ENCODE measurements at places on chromosomes 3 and 15.

GRCh38 chr15:98160236-98160635 is 199.7 kb downstream of the ARRDC4 start:
- no peak for DNase-seq

GRCh38 chr3:150373234-150373875 is 34.7 kb upstream of the TSC22D2 start:
- no peak for DNase-seq

DNA sequence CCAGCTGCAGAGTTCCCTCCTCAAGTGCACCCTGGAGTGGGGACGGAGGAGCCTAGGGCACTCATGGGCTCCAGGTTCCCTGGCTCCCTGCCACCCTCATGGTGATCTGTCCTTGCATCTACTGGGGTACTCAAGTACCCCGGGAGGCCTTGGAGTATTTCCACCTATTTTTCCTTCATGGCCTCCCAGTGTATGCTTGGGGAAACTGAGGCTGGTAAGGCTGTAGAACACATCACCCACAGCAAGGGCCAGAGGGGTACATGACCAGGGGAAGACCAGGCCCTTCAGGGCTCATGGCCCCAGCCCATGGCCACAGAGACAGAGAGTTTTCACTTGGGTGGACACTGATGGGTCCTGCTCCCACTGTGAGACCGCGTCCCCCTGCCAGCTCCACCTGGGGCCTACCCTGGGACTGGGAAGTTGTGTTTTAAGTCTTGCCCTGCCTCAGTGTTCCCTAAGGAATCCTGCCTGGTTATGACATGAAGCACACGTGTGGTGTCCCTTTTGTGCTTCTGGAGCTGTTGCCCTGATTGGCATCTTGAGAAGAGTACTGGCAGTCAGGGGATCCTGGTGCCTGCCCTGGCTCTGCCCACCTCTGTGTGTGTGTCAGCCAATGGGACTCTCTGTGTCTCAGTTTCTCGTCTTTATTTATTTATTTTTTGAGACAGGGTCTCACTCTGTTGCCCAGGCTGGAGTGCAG is 132.8 kb downstream of the TJP1 start:
- DNase-seq: no peak

- peak; percentile 21 for DNase-seq
Measured at GRCh38 chr3:191246630-191247029, 47.6 kb downstream of the OSTN start.

GRCh38 chr3:58079773-58080172 is 71.6 kb downstream of the FLNB start:
- no peak for DNase-seq

DNA sequence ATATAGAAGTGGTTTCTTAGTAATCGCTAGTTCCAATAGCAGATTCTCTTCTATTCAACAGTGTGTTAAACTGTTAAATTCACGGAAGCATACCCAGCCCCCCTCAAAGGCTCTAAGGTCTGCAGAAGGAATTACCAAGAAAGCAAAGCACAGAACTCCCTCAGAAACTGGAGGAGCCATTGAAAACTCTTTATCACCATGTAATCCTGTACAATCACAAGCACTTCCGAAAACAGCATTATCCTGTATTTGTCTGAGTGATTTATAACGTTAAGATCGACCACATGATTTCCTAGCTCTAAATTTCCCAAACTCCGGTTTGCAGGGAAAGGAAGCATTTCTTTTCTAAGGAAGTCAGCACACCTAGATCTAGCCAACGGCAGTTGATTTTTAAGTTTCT is 20.0 kb downstream of the MYO1E start:
- DNase-seq: no peak

GRCh38 chr3:188711881-188712247 is 459.9 kb upstream of the TPRG1 start:
- no peak for DNase-seq

DNA sequence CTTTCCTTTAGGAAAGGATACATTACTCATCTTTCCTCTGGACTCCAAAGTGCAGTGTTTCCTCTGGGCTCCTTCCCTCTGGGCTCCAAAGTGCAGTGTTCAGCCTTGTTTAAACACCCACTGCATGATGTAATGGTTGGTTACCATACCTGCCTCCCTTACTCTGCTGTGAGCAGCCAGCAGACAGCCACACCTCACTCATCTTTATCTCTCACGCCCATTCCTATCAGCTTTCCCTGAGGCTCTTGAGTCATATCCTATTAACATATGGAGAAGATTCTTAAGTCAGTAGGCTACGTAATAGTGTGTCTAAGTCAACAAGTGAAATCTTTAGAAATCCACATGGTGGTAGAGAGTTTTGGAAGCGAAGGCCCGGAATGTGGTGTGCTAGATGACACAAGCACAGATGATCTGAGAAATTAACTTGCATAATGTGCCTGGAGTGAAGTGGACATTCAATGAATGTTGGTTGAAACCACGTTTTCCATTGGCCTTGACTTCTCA is 97.2 kb upstream of the CTNNB1 start:
- DNase-seq: peak; percentile 82

DNA sequence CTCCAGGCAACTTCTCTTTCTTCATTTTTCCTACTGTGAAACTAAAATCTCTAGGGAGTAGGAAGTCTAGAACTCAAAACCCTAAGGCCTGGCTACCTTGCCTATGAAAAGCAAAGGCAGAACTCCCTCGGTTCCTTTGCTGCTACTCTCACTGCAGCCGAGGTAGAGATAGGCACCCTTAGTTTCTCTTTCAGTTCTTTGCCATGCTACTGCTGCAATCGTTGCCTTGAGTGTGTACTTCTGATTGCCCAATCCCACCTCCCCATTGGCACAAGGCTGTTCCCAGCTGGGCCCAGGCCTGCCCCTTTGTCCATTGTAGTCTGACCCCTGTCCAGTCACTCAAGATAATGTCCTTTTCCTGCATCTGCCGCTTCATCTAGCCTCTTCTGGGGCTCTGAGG is 92.3 kb upstream of the MRPS22 start:
- DNase-seq: no peak

- DNase-seq: no peak
Measured at GRCh38 chr3:22098021-22098420, 347.0 kb upstream of the ZNF385D start.

DNA sequence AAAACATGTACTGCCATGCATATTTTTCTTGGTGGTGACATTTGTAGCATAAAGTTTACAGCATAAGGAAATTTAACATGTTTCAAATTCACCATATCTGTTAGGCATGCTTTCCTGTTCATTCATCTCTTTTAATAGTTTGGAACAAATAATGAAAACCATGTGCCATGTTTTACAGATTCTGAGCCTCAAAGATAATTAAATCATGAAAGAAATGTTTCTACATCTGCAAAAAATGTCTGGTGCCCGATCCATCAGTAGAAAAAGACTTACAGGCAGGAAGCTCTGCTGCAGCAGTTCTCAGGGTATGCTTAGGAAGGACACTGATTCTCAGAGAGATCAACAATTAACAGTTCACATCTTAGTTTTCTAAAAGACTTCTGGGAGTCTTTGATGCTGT is 316.2 kb downstream of the IL5RA start:
- no peak for DNase-seq

DNA sequence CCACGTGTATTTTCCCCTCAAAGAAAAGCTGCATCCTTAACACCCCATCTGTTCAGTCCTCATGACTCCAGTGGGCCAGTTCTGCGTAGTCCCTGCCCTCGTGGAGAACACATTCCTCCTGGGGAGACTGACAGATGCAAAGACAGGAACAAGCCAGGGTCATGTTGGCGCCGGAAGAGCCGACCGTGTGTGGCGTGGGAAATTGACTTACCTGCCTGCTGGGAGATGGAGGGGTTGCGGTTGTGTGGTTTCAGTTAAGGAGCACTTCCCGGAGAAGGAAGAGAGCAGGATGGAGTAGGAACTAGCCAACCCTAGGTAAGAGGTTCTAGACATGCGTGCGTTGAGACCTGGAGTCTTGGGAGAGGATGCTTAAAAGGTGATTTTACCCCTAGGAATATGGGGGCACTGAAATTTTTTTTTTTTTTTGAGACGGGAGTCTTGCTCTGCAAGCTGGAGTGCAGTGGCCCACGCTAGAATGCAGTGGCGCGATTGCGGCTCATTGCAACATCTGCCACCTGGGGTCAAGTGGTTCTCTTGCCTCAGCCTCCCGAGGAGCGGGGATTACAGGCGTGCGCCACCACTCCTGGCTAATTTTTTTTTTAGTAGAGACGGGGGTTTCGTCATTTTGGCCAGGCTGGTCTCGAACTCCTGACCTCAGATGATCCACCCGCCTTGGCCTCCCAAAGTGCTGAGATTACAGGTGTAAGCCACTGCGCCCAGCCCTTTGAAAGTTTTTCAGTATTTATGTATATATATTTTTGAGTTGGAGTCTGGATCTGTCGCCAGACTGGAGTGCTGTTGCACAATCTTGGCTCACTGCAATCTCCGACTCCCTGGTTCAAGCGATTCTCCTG is 1.4 kb downstream of the VHL start:
- DNase-seq: peak; percentile 29

DNA sequence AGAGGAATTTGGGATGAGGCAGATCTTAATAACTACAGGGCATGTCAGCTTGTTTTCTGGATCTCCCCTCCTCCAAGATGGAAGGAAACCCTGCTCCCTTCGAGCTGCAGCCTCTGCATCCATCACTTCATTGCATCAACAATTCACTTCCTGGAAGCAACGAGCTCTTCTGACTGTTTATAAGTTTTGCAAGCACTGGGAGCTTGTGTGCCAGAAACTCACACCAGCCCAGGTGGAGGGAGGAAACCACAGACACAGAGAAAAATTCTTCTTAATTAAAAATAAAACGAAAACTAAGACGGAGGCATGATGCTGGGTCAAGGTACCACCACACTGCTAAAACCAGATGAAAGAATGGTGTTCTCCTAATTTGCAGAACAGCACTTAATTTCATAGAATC is 10.6 kb downstream of the LRIG1 start:
- no peak for DNase-seq

GRCh38 chr15:63896336-63897115 is 62.8 kb upstream of the HERC1 start:
- DNase-seq: peak; percentile 30

GRCh38 chr3:142650001-142650693 is 54.0 kb downstream of the PLS1 start:
- DNase-seq: no peak

DNA sequence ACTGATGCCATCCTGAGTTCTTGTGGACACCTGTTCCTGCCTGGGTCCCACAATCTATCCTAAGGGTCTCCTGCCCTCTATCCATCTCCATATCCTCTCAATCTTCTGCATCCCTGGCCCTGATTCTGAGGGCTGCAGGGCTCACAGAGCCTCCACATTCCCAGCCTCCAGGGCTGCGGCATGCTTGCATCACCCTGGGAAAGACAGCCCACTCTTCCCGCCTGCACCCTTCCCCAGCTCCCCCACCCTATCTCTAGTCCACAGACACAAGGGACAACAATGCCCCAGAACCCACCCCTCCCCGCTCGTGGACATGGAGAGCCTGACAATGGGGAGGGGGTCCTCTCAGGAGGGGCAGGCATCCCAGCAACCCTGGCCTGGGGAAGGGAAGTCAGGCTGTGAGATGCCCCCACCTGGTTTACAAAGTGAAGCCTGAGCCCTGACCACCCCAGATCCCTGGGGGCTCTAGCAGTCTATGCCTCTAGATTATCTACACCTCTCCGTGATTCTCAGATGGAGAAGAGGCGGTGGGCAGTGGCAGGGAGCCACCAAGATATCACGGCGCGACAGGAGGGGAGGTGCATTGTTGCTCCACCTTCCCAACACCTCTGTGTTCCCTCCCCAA is 10.3 kb downstream of the SEMA3G start:
- DNase-seq: no peak

DNA sequence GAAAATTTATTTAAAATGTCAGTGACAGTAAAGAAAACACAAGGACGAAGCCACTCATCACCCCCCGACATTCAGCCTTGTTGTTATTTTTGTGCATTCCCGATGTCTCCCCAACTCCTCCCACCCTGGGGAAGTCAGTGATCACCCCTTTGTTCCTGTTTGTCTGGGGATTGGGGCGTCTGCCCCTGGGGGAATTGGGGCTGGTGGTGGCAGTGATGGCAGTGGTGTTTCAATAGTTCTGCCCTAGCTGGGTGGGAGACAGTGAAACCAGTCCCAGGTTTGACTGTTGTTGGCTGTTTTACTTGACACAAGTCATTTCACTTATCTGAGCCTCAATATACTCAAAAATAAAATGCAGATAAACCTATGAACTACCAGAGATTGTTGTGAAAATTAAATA is 33.5 kb downstream of the IRAK2 start:
- no peak for DNase-seq

DNA sequence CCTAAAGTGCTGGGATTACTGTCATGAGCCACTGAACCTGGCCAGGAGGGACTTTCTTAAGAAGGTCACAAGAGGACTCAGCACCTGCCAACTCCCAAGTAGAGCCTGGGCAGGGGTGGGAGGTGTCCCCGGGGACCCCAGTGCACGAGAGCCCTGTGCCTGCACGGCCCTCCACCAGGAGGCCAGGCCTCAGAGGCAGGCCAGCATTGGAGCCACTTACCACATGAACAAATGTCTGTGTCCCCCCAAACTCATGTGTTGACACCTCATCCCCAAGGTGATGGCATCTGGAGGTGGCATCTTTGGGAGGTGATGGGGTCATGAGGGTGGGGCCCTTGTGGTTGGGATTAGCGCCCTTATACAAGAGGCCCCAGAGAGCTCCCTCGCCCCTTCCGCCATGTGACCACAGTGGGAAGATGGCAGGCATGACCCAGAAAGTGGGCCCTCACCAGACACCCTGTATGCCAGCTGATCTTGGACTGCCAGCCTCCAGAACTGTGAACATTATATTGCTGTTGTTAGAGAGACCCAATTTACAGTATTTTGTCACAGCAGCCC is 3.2 kb upstream of the RPUSD3 start:
- DNase-seq: no peak

- DNase-seq: no peak
Measured at GRCh38 chr3:154973851-154974250, 106.3 kb upstream of the MME start.

Measured in Caco-2 (cell line).